ENCODE measurements at places on chromosomes 1 and 21.

GRCh38 chr1:89999208-89999607 is 4.3 kb downstream of the ZNF326 start:
- DNase-seq: no peak

- peak; percentile 91 for DNase-seq
Measured at GRCh38 chr1:156656806-156657740, 15.2 kb downstream of the BCAN start.

DNA sequence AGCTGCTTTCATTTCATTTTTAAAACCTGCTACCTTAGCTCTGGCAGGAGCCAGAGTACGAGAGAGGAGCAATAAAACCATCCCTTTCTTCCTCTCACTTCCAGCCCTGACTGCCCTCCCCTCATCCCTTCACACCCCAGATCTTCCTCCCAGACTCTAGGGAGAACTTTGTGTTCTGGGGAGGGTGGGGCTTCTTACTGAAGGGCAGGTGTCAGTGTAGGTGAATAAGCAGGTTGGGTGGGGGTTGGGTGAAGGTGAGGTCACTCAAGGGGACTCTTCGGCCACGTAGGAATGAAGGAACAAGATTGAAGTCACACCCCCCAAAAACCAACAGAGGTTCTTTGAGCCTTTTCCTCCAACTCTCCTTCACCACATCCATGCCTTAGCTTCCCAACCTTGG is 88.9 kb downstream of the CD58 start:
- no peak for DNase-seq

- no peak for DNase-seq
Measured at GRCh38 chr1:175477248-175477647, 266.1 kb downstream of the TNR start.

DNA sequence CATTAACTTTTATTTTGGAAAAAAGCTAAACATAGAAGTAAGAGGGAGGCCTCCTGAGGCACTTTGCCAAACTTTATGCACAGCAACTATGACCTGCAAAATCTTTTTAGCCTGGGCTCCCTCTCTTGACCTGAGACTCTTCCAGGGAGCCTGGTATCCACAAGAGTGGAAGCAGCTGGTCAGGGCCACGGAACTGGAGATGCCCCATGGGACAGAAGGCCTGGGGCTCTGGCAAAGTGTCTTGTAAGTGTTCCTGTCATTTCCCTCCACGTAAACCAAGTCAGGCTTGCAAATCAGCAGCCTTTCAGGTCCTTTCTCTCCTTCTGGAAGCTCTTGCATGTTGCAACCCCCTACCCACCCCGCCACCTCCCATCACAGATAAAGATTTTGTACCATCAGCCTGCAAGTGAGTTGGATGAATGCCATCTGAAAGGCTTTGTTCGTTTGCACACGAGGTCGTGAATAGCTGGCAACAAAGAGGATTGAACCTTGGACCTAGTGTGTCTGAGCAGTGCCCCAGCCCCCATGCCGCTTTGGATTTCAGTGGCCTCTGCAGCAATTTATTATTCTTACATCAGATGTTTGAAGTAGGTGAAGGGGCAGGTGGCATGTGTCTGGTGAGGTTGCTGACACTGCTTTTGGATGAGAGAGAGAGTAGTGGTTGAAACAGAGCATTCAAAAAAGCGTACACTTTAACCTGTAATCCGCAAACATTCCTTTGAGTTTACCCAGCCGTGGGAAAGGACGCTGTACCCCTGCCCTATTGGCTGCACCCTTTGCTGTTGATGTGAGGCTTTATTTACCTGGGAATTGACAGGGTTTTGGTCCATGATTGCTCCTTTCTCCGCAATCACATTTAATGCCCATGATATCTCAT is 91.6 kb downstream of the GALNT2 start:
- DNase-seq: peak; percentile 72

DNA sequence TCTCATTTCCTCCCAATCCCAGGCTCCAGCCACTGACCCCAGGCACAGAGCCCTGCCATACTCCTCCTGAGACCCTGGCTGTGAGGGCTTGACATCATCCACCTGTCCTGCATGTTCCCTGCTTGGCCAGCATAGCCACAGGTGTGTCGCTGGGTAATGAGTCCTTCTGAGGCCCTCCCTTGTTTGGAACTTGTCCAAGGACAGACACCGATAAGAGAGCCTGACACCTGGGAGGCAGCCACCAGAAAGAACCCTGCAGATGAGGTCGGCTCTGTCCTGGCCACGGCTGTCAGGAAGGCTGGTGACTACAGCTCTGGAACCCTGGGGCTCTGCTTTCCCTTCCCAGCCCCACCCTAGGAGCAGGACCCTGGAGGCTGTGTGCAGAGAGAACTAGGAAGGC is 34.6 kb downstream of the TMEM63A start:
- peak; percentile 80 for DNase-seq

DNA sequence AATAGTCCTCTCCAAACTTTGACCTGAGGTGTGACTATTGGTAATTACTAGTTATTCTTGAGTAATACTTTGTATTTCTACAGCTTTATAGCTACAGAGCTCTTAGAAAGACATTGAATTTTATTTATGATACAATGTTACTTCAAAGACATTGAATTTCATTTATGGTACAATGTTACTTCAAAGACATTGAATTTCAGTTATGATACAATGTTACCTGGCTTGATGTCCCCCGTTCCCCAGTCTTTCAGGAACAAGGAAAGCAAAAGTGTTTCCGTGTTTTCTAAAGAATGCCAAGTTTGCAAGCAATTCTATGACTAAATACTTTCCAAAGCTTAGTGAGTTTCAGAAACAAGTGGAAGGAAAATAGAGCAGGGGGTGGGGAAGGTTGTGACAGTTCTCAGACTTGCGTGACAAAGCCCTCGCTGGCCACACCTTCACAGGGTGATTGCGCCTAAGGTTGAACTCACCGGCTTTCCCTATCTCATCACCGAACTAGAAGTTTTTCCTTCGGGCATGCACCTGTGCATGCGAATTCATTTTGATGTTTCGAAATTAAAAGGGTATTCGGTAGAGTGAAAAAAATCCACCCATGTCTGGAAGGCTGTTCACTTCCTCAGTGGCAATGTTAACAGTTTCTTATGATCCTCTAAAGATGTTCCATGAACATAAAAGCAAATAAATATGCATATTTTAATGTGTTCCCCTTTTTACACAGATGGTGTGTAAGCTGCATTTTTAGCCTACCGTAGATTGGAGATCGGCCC is 909 bp upstream of the PAXBP1 start:
- DNase-seq: peak; percentile 44

DNA sequence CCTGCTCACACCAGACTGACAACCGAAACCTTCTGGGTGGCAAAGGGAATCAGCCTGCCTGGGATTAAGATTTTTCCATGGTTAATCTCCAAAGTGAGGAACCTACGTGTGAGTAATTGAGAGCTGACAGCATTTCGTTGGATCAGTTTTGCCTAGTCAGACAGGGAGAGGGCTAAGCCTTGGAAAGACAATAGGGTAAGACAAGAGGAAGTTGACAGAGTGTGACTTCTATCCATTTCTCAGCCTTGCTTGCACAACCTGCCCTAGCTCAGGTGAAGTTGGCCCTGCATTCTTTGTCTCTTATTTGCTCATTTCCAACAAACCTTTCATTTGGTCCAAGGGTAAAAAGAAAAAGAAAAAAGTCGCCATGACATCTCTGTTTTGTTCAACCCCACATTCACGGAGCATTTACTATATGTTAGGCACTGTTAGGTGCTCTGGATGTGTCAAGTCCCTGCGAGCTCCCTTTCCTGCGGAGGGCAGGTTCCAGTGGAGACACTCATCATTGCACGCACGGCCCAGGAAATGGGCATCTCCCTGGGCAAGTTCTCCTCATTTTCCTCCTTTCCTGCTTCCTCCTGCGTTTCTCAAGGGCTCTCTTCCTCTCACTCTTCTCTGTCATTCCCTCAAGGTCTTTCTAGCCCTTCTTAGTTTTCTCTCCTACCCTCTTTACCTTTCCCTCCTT is 23.3 kb downstream of the KIRREL1 start:
- no peak for DNase-seq

DNA sequence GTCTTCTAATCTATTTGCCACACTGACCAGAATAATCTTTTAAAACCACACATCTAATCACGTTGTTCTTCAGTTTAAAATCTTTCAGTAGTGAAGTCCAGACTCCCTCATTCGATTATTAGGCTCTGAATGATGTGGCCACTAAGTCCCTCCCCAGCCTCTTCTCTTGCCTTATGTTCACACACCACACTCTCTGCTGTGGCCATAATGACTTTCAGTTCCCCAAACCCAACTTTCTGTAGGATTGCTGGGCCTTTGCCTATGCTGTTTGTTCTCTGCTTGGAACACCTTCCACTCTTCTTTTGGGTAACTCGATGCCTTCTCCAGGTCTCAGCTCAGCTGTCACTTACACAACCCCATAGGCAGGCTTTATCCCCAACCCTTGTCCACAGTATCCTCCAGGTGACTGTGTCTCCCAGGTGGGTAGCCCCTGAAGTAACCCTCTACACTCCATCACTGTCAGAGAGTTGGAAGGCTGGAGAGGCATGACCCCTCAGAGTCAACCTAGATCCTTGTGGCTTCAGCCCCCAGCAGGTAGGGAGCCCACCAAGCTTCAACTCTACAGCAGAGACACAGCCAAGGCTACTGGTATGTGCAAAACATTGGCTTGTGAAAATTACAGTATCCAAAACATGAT is 8.4 kb upstream of the SLC37A1 start:
- DNase-seq: no peak

GRCh38 chr1:224052772-224053171 is 61.1 kb upstream of the FBXO28 start:
- peak; percentile 10 for DNase-seq

DNA sequence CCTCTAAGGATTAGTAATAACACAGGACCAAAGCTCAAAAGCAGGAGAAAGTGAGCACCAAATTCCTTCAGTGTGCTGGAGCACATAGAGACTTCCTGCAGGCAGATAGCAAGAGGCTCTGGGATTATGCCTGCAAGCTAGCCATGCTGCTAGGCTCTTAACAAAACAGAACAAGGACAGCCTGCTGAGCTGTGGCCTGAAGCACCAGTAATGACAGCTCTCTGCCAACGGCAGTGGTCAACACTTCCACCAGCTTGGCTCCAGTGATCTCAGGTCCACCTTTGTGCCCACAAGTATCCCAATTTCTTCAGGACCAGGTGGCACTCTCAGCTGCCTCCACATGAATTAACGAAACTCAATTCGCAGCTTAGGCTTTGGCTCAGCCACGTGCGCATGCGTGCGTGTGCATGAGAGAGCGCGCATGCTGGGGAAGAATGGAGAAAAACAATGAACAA is 64.2 kb downstream of the SLC45A1 start:
- no peak for DNase-seq

DNA sequence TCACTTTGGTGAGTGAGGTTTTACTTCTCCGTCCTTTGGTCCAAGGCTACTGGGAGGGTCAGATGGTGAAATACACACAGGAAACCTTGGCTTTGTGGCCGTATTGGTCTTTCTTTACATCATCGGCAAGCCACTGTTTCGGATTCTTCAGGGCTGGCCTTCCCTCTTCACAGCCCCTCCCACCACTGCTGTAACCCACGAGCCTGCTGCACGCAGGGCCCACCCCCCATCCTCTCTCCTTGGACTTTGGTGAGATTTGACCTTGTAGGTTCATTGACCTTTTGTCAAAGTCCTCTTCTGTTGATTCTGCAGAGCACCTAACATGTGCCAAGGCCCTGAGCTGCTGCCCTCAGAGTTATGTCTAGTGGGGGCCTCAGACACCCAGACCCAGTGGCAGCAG is 328.6 kb downstream of the CAMTA1 start:
- DNase-seq: no peak

DNA sequence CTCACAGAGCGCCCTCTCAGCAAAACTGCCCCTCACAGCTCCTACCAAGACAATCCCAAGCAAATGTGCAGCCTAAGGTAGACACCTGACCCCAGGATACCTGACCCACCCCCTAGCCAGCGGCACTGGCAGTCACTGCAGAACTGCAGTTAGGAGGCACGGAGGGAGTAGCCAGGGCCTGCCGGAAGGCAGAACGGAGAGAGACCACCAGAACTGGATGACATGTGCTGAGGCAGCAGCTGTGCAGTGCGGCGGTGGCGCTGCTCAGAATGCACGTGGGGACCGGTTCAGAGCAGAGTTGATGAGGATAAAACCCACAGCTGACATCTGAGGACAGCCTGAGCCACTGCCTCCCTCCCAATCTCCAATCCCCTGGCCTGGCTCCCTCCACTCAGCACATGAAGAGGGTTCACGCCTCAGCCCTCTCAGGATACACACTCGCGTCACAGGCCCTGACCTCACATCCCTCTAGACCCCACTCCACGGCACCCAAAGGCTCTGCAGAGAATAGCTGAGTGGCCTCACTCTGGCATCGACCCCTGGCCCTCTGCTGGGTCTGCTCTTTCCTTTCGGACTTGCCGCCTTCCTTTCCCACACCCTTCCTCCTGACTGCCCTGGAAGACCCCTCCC is 29.6 kb downstream of the UBE2G2 start:
- peak; percentile 17 for DNase-seq

GRCh38 chr1:20322825-20323612 is 32.3 kb downstream of the VWA5B1 start:
- no peak for DNase-seq

DNA sequence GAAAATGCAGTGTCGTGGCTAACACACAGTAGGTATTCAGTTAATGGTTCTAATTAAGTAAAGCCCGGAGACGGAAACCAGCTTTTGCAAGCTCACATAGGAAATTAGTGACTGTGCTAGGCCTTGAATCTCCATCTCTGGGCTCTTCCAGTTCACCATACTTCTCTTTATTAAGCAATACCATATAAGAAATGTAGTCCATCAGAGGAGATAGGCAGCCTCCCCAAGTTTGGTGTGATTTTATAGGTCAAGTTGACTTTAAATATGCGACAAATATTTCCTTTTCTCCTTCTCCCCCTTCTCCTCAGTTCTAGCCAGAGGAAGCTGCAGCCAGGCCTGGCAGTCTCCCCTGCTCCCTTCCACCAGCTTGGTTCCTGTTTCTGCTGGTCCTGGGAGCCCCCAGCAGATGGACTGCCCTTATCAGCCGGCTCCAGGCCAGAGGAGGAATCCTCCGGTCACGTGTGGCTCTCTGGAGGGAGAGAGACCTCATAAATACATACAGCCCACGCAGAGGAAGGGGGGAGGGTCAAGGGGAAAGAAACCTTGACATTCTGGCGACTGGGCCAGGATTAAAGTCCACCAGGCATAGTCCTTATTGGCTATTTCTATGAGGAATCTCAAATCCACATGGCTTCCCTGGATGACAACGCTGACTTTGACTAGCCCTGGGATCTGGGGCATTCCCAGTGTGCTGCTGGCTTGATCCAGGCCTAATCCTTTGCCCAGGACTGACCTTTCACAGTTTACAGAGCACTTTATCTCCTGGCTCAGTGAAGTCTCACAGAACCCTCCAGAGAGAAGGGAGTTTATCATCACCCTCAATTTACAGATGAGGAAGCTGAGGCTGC is 115.1 kb upstream of the JUN start:
- peak; percentile 85 for DNase-seq

- DNase-seq: no peak
Measured at GRCh38 chr1:242554577-242554976, 30.1 kb upstream of the PLD5 start.
